ENCODE measurements at places on chromosomes 11 and 22.

DNA sequence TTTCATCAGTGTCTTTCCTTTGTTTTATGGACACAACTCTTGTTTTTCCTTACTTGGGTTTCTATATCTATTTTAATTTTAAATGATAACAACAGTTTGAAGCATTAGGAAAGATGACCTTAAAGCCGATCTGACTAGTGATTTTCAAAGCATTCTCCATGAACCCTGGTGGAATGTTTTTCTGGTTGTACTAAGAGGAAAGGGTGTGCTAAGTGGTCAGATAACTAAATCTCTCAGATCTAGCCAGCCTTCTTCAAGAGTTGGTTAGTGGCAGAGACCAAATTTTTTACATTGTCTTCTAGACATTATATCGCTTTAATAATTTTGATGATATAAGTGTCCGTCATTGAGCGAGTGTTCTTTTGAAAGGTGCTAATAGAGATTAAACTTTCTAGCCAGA is 134.4 kb downstream of the METTL15 start:
- no peak for DNase-seq

- no peak for DNase-seq
These were observed 1.6 kb upstream of the SYCE3 start for GRCh38 chr22:50564289-50564688.

- no peak for DNase-seq
These were observed 562 bp downstream of the DGAT2 start for GRCh38 chr11:75768909-75769771.

DNA sequence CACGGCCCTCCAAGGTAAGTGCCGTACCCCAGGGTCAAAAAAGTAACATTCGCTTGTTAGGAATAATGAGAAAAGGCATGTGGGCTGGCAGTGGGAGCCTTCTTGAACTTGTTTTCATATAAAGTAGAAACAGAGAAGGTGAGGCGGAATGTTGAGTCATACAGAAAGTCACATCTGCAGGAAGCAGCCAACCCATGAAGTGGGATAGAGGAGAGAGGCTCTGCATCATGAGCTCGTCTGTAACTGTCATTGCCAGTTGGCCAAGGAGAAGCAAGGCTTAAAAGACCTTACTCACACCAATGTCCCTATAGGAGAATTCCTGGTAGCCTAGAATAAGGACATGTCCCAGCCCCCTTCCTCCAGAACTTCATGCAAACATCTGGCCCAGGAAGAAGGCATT is 253.3 kb downstream of the BUD13 start:
- DNase-seq: no peak

GRCh38 chr11:43574949-43575912 is 105.3 kb upstream of the HSD17B12 start:
- DNase-seq: peak; percentile 23

- no peak for DNase-seq
These were observed 1038.1 kb downstream of the LRRC4C start for GRCh38 chr11:40421208-40421981.

- no peak for DNase-seq
These were observed 80.1 kb upstream of the RTL6 start for GRCh38 chr22:44578110-44578457.

DNA sequence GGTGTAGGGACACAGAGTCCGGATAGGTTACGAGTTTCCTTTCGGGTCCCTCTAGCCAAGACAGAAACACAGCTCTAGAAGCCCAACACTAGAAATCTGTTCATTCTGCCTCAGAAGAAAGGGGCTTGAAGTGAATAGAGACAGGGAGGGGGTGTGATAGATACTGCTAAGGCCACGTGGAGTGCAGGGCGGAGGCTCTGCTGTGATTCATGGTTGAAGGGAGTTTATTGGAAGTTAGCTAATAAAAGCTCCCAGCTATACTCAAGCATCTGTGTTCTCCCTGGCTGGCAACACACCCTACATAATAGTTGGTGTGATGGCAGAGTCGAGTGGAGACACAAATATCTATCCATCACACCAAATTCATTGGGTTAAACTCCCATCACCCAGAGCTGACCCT is 337.4 kb downstream of the CADM1 start:
- DNase-seq: no peak

- no peak for DNase-seq
These were observed 66.5 kb downstream of the DBX1 start for GRCh38 chr11:20093775-20094174.

- no peak for DNase-seq
These were observed 16.5 kb downstream of the P2RX3 start for GRCh38 chr11:57354699-57355098.

DNA sequence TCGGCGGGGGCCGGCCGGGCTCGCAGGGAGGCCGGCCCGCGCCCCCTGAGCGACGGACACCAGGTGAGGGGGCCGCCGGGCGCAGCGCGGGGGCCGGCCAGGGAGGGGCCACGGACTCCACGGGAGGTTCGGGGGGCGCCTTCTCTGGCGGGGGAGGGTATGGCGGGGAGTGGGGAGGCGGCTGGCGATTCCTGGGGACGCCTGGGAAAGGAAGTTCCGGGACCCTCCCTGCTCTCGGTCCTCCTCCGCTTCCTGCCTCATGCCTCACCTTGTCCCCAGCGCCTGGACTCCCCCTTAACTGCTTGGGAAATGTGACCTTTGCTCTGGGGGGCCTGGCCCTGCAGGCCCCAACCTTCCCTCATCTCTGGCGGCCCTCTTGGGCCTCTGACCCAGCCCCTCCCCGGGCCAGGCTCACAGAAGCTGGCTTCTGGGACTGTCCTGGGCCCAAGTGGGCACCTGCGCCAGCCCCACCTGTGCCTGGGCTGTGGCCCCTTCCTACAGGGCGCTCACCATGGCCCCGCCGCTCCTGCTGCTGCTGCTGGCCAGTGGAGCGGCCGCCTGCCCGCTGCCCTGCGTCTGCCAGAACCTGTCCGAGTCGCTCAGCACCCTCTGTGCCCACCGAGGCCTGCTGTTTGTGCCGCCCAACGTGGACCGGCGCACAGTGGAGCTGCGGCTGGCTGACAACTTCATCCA is 516 bp downstream of the LRFN4 start:
- no peak for DNase-seq

DNA sequence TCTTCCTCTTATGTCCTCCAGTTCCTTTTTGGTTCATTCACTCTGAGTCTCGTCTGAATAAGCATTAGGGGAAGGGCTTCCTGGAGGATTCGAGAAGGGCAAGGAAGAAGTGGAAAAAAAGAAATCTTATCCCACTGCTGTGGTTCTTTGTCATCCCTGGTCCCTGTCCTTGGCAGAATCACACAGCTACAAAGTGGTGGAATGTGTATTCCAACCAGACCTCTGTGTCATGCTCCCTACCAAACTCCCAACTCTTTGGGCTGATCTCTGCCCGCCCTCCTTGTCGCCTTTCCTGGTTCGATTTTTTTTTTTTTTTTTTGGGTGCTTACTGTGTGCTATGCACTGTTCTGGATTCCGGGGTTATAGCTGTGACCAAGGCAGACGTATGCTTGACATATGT is 61.0 kb downstream of the TEAD1 start:
- DNase-seq: no peak

DNA sequence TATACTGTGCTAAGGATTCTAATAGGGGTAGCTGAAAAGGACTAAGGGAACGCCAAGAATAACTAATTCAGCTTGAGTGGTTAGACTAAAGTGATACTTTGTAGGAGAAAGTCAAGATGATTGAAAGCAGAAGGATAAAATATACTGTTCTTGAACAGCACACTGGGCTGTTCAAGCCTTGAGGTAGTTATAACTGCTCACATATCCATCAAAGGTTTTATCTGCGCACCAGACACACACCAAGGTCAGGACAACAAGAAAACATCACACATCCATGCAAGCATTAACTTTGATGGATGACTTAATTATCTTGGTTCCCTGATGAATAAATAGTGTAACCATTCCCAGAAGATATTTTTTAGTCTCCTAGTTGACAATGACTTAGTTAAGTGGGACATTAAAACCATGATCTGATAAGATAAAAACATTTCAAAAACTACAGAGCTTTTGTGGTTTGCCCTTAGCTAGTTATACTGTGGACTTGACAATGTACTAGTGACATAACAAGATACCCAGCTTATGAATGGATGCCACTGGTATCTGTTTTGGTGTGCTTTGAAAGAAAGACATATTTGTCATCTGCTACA is 728.9 kb downstream of the JRKL start:
- DNase-seq: no peak

DNA sequence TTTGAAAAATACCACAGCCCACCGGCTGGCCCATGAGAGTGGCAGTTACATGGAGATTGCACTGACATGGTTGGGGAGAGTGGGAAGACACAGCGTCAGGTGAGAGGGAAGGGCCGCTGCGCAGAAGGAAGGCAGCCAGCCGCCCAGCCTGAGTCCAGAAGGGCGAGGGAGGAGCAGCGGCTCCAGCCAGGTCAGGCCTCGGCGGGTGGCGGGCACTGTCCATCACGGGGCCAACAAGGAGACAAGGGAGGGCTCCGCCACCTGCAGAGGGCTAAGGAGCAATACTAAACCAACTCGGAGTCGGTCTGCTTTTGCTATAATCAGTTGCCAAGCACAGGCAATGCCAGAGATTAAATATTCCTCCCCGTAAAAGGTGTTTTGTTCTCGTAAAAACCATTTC is 384.5 kb downstream of the TBC1D22A start:
- no peak for DNase-seq

DNA sequence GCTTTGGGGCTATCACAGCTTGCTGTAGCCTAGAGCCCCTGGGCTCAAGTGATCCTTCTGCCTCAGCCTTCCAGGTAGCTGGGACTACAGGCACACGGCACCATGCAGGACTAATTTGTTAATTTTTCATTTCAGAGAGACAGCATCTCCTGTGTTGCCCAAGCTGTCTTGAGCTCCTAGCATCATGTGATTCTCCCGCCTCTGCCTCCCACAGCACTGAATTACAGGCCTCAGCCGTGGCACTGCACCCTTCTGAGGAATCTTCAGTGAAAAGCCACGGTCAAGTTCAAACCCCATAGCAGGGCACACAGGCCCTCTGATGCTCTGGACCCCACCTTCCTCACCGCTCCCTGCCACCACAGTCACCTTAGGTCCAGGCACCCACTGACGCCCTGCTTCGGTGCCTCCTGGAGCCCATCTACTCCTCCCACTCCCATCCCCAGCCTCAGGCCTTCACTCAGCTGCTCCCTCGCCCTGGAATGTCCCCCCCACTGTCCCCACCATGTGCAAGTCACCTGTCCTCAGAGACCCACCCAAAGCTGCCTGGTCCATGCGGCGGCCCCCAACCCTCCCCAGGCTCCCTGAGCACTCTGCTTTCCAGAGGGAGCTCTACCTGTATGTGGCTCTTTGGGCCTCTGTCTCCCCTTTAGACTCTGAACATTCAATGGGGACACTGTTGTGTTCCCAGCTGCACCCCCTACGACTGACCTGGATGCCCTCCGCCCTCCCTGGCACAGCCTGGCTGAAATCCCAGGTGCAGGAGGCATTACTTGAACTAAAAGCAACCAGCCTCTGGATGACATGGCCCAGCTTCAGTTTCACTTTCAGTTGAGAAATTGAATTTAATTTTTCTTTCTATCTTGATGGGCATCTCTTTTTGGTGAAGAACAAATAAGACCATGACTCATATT is 1.6 kb downstream of the APOL2 start:
- DNase-seq: no peak

DNA sequence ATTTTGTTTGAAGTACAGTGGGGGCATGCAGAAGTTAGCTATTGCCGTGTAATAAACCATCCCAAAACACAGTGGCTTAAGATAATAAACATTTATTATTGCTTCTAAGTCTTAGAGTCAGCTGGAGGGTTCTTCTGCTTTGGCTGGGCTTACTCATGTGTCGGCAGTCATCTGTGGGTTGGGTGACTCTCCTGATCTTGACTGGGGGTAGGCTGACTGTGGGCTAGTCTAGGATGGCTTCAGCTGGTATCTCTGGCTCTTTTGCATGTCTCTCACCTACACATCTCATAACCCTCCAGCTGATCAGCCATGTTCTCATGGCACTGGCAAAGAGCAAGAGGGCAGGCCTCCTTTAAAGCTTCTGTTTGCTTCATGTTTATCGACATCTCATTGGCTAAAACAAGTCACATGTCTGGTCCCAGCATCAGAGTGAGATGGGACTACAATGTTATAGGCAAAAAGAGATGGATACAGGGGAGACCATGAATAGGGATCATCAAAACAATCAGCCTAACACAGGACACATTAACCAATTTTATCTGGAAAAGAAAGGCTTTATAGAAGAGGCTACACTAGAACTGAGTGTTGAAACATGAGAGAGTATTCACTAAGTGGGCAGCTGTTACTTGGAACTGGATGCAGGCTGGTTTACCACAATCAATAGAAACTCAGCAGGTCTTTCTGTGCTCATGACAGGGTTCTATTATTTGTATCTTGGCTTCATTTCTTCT is 5.1 kb downstream of the LRRC51 start:
- no peak for DNase-seq

GRCh38 chr11:74024261-74025029 is 15.6 kb upstream of the UCP3 start:
- no peak for DNase-seq

DNA sequence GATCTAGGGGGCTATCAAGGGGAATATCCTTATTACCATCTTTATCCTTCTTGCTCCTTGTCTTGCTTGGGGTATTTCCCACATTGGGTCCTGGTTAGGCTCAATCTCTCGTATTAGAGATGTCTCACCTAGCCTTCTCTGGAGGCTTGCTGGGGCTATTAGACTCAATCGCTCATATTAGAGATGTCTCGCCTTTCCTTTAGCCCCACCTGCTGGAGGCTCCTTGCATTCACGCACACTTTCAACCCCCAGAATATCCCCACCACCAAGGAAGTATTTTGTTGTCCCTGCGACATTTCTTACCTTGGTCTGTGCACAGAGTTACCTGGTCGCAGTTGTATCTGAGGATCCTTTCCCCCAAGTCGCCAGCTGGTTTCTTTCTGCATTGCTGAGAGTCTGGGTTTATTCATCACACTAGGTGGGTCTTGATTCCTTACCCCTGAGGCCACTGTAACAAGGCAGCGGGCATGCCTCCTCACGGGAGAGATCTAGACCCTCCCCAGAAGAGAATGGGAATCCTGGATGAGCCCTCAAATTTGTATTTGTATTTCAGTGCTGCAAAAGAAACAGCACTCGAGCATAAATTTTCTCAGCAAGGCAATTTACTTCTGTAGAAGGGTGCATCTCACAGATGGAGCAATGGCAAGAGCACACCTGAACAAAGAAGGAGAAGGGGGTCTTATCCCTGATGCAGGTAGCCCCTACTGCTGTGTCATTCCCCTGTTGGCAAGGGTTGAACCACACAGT is 15.9 kb upstream of the HYLS1 start:
- DNase-seq: no peak

DNA sequence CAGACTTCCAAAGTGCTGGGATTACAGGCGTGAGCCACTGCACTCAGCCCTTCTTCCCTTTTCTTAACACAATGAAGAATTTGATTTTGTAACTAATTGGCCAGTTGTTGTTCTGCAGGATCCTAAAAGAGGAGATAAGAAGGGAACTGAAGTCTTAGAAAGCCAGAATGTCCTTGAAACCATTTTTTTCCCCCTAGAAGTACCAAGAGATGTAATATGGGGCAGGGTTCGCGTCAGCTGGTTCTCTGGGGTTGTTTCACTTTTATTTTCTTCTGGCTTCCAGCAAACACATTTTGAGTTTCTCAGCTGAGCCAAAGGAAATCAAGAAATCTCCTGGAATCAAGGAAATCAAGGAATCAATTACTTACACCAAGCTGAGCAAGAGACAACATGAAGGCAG is 7.6 kb upstream of the NUCB2 start:
- no peak for DNase-seq
